IPS-NIHi11 (cell line): ENCODE measurements at places on chromosomes 3 and 15.

GRCh38 chr3:135050536-135050935 lies 255.5 kb downstream of the EPHB1 start:
- DNase-seq, result peak; percentile 33

DNA sequence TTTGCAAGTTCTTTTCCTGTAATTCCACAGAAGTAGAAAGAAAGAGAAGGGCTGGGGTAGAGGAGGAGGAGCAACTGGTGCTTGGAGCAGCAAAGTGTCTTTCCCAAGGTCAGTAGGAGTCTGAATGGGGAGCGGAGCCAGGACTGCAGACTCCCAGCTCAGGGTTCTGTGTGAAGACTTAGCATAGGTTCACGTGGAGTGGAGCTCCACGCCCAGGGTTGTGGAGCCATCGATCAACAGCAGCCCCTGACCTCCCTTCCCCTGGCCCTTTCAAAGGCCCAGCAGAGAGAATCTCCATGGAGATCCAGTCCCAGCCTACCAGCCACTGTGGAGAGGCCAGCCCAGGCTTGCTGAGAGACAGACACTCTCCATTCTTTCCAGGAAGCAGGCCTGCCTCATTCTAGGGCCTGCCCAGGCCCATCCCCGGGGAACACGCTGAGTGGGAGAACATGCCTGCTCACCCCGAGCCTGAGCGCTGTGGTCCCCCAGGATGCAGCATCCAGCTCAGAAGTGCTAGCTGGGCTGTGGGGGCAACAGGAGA lies 62.1 kb downstream of the CORO2B start:
- DNase-seq, result no peak

- DNase-seq, result no peak
Measured at GRCh38 chr3:37189109-37189508, 14.7 kb upstream of the LRRFIP2 start.

GRCh38 chr15:65054333-65055200 lies 9.4 kb downstream of the SLC51B start:
- DNase-seq, result peak; percentile 86

GRCh38 chr3:196741249-196741889 lies 1.7 kb downstream of the PAK2 start:
- DNase-seq, result no peak

- DNase-seq, result no peak
Measured at GRCh38 chr3:112925969-112926368, 48.9 kb downstream of the CD200R1 start.

DNA sequence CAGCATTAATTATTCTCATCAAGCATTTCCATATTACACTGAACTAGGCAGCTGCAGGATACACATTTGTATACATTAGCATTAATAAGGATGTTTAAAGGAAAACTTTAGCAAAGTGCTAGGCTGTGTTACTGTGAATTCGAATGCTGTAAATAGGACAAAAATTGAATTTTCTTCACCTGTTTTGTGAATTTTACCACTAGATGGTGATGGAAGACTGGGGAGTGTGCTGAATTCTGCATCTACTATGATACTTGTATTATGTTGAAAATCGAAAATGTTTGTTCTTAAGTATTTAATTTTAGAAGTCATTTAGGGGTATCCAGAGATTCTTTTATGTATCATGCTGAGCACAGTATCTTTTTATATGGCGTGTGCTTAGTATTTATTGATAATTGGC lies 12.3 kb upstream of the P2RY14 start:
- no peak for DNase-seq

GRCh38 chr3:50652709-50653108 lies 22.0 kb upstream of the DOCK3 start:
- peak; percentile 62 for DNase-seq

GRCh38 chr3:167862104-167862730 lies 126.7 kb downstream of the SERPINI1 start:
- no peak for DNase-seq

DNA sequence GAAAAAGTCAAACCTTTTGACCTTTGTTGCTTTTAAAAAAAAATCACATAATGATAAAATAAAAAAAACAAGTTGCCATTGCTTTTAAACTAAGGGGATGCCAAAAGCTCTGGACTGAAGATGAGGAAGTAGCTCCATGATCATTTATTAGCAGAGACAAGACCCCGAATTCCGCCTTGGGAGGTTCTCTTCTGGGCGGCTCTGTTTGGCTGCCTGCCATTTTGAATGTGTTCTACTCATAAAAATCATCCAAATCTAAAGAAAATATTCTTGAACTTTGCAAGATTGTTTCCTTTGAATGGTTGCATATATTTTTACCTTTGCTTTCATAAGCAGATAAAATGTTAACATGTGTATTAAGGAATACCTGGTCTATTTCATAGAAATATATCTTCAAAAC lies 63.8 kb downstream of the NCEH1 start:
- DNase-seq, result no peak

DNA sequence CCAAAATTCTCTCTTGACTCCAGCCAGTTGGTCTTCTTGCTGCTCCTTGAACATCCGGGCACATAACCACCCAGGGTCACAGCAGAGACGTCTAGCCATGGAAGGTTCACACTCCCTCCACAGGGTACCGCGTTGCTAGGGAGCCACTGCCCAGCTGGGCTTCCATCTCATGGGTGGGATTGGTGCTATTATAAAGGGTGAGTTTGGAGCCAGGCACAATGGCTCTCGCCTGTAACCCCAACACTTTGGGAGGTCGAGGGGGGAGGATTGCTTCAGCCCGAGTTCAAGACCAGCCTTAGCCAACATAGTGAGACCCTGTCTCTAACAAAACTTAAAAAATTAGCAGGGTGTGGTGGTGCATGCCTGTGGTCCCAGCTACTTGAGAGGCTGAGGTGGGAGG lies 17.5 kb upstream of the SKOR1 start:
- DNase-seq, result no peak

- DNase-seq, result no peak
Measured at GRCh38 chr3:57555306-57555705, 768 bp upstream of the PDE12 start.

DNA sequence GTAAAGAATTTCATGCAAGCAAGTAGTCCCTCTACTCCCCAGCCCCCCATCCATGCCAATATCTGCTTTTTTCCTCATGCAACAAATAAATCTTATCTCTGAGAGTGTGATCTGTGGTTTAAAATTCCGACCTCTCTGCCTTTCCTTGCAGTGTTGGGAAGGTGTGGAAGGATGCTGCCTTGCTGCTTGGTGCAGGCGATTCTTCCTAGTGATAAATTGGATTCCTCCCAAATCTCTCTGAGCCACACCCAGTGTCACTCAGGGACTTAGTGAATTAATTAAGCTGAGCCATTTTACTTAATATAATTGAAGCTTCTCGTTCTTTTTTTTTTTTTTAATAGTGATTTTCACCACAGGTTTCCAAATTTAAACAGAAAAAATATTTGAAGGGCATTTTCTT lies 3.4 kb downstream of the GAP43 start:
- no peak for DNase-seq

GRCh38 chr3:123749711-123750110 lies 134.4 kb downstream of the MYLK start:
- no peak for DNase-seq

GRCh38 chr15:70284438-70285214 lies 186.9 kb upstream of the TLE3 start:
- DNase-seq, result no peak

- no peak for DNase-seq
Measured at GRCh38 chr15:57288926-57289580, 87.3 kb upstream of the CGNL1 start.

DNA sequence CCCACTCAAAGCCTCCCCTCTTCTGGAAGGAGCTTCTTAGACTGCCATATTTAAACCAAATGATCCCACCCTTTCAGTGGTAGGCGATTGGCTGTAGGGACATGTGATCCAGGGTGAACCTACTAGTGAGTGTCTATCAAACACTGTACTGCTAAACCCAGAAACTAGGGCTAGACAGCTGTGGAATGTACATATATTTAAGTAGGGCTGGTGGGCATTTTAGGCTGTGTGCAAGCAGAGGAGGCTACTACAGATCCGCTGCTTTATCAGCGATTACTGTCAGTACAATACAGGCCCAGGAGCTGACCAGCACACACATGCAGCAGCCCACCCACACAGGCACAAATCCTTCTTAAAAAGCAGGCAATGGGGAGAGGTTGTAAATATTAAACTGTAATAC lies 15.4 kb upstream of the LARP6 start:
- DNase-seq, result no peak

GRCh38 chr15:60043744-60044435 lies 39.8 kb downstream of the FOXB1 start:
- no peak for DNase-seq

DNA sequence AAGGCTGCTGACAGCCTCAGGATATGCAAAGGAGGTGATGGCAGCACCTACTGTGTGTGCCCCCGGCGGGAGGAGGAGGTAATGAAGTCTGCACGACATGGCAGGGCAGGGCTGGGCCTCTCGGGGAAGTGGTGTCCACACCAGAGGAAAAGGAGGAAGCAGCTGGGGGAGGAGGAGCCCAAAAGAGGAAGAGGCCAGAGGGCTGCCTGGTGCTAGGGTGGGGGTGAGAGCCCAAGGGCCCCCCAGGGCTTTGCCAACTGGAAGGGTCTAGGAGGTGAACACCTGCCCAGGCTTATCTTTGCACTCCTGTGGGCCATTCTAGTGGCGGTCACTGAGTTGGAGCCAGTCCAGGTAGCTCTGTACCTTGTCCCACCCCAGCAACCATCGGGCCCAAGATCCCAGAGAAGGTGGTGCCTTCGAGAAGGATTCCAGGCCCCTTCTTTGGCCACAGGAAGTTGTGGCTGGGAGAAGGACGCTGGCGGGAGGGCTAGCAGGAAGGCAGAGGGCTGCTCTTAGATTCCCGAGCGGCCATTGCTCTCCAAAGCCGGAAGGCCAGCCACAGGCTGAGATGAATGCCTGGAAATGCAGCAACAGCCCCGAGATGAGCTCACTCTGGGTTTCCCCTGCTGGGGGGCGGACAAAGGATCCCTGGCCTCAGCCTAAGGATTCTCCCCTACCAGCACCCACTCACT lies 7.0 kb downstream of the GNAI2 start:
- DNase-seq, result no peak

DNA sequence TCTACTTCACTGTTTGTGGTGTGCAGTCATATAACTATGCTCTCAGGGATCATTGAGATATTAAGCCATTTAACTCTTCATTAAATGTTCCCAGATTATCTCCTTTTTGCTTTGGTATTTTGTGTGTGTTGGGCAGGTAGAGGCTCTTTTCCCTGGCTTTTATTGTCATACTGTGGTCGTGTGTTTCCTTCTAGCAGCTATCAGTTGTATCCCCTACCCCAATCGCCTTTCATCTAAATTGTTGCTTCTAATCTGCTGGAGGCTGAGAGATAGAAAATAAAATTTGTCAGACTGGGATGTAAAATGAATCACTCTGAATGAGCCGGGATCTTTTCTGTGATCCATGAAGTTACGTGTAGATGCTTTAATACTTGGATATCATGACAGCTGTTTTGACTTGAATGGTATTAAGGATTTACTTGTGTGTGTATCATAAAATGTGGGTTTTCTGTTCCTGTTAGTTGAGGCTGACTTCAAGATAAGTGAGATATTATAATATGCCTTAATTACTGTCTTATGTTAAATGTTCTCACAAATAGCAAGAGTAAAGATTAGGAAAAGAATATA lies 9.2 kb downstream of the NFKBIZ start:
- DNase-seq, result no peak

DNA sequence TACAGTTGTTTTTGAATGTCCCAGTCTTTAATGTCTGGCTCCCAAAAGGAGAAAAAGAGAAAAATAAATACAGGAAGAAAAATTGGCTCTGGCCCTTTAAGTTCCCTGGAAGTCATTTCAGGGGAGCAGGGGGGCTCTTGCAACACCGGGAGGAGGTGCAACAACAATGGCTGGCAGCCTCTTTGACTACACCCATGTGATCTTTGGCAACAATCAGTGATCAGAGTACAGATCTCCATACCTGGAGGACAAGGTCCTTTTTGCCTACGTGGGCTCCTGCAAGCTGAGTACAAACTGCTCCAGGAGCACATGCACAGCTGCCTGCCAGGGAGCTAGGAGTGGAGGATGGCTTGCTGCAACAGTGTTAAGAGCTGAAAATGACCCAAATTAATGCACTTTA lies 63.9 kb downstream of the GLCE start:
- peak; percentile 28 for DNase-seq

DNA sequence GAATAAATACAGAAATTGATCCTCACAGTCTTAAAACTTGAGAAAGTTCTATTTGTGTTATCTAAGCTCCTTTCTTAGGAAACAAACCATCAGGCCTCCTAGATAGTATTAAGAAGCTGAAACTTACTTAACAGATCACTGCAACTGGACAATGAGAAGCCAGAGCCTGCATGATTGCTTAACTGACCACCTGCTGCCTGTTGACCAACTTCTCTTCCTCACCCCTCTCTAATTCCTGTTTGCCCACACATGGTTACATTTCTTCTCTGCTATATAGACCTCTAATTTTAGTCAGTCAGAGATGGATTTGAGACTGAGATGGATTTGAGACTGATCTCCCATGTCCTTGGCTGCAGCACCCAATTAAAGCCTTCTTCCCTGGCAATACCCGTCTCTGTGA lies 13.5 kb downstream of the CCPG1 start:
- no peak for DNase-seq

- no peak for DNase-seq
Measured at GRCh38 chr3:69716119-69716518, 23.1 kb upstream of the MITF start.

DNA sequence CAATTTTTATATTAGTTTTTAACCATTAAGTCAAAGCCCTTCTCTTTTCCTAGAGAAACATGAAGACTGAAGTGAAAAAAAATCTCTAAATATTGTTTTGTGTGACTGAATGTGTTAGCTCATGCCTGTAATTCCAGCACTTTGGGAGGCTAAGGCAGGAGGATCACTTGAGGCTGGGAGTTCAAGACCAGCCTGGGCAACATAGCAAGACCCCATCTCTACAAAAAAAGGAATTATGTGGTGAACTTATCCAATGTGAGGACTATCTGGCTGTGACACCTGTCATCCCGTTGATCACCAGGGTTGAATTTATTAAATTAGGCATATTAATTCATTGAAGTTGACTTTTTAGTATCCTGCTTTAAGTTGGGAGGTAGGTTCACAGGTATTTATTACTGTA lies 13.0 kb downstream of the SMC4 start:
- DNase-seq, result no peak

GRCh38 chr15:65275728-65276126 lies 11.0 kb downstream of the PARP16 start:
- DNase-seq, result no peak

DNA sequence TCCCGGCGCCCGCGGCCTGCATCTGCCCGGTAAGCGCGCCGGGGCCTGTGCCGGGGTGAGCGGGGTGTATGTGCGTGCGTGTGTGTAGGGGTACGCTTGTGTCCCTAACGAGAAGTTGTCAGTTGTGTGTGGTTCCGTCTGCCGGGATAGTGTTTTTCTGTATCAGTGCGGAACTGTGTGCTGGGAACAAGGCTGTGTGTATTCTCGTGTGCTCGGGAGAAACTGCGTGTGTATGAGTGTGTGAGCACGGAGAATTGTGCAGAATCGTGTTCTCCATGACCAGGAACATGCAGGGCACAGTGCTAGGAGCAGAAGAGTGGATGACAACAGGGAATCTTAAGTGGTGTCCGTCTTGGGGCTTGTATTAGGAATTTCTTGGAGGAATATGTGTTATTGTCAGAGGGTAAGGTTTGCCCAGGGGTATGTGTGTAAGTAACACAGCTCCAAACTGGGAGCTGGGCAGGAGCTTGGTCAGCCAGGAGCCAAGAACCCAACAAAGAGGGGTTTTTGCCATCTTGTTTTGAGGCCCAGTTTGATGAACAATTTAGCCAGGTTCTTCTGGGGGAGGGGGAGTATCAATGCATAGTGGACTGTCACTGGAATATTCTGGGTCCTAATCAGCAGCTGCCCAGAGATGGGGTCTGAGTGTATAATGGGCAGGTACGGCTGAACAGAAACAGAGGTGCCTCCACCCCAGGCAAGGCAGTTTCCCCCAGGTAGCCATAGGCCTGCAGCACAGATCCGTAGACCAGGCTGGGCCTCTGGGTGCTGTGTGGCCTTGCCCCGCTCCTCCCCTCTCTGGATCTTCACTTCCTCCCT lies 2.1 kb downstream of the ISL2 start:
- no peak for DNase-seq
